MM.1S (cell line): ENCODE measurements at places on chromosomes 3 and 15.

DNA sequence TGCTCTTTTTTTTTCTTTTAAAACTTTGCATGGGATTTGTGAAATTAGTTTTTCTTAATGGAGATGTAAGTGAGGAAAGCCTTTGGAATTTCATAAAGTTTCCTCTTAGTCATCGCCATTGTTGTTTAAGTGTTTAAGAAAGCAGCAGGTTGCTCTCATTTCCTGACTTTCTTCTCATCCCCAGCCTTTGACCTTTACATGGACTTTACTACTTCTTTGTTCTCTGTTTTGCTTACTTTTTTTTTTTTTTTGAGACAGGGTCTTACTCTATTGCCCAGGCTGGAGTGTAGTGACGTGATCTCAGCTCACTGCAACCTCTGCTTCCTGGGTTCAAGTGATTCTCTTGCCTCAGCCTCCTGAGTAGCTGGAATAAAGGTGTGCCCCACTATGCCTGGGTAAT is 38.6 kb downstream of the FBXL2 start:
- no peak overlapping the region for H3K27ac ChIP-seq
- no peaks in the 10 kb centered on the region for H3K27me3 ChIP-seq
- H3K36me3 ChIP-seq = no peaks in the 10 kb centered on the region
- no peak for DNase-seq
- no peak overlapping the region for H3K4me3 ChIP-seq

GRCh38 chr3:18767756-18768303 is 342.7 kb upstream of the SATB1 start:
- H3K27ac ChIP-seq = no peak overlapping the region
- H3K36me3 ChIP-seq = no peaks in the 10 kb centered on the region
- peaks cover 17% of the 10 kb centered on the region for H3K4me1 ChIP-seq
- DNase-seq = no peak
- H3K27me3 ChIP-seq = peaks cover 47% of the 10 kb centered on the region

- H3K27ac ChIP-seq = no peak overlapping the region
- no peaks in the 10 kb centered on the region for H3K36me3 ChIP-seq
- H3K4me1 ChIP-seq = peaks cover 1% of the 10 kb centered on the region; the same call in 1 of the 2 replicates
- no peak for DNase-seq
- H3K4me3 ChIP-seq = no peak overlapping the region
- no peaks in the 10 kb centered on the region for H3K27me3 ChIP-seq
Measured at GRCh38 chr3:121918779-121919483, 24.7 kb downstream of the SLC15A2 start.

GRCh38 chr15:73161546-73161945 is 109.3 kb downstream of the NEO1 start:
- no peaks in the 10 kb centered on the region for H3K4me1 ChIP-seq
- H3K4me3 ChIP-seq = no peak overlapping the region
- H3K36me3 ChIP-seq = no peaks in the 10 kb centered on the region; the same call in 1 of the 2 replicates
- no peaks in the 10 kb centered on the region for H3K27me3 ChIP-seq
- DNase-seq = no peak
- H3K27ac ChIP-seq = no peak overlapping the region

DNA sequence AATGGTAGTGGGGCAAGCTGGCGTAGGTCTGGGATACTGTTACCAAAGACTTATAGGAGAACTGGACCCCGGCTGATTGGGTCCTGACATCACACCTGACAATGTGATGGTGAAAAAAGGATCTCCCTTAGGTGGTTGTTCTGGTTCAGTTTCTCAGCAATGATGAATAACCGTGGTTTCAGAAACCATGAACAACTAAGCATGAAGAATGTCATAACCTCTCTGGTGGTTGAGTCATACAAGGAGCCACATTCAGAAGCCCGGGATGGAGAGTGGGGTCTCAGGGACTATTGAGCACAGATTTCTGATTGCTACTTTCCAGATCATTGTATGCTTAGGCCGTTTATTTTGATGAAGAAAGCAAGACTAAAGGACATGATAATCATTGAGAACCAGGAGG is 17.4 kb downstream of the GPR160 start:
- H3K36me3 ChIP-seq = no peaks in the 10 kb centered on the region
- peak; percentile 56 for DNase-seq
- H3K27me3 ChIP-seq = no peaks in the 10 kb centered on the region
- peak overlapping the region; percentile 80 for H3K27ac ChIP-seq
- peaks cover 46% of the 10 kb centered on the region for H3K4me1 ChIP-seq

GRCh38 chr15:52193791-52194190 is 2.6 kb upstream of the GNB5 start:
- no peak overlapping the region for H3K27ac ChIP-seq
- no peaks in the 10 kb centered on the region for H3K4me1 ChIP-seq
- DNase-seq = no peak
- H3K36me3 ChIP-seq = no peaks in the 10 kb centered on the region
- H3K27me3 ChIP-seq = no peaks in the 10 kb centered on the region
- H3K4me3 ChIP-seq = no peak overlapping the region

DNA sequence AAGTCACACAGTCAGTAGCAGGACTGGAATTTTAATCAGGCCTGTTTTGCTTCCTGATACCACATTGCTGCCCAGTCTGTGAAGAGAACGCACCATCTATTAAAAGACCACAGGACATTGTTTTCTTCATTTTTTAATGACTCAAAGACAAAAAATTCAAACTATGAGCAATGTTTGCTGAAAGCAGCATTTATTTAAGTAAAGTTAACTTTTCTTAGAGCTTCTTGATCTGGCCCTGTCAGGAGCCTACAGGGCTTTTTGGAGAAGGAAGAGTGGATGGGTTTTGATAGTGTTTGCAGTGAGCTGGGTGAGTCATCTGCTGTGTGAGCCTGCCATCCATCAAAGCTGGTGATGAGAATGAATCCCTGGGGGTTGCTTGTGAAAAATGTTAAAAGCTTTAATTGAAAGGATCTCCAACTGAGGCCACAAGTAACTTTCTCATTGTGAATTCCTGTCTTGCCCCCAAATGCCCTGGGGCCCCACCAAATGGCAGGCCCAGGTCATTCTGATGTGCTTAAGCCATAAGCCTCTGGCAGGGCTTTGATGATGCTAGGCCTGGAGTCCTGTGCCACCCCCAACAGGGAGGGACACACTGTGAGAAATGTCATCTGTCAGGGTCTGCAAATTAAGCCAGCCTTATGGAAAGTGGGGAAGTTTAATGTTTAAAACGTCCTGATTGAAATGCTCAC is 136.2 kb upstream of the PFN2 start:
- no peak for DNase-seq
- H3K4me1 ChIP-seq = no peaks in the 10 kb centered on the region
- no peaks in the 10 kb centered on the region for H3K27me3 ChIP-seq
- H3K27ac ChIP-seq = no peak overlapping the region
- H3K4me3 ChIP-seq = no peak overlapping the region
- H3K36me3 ChIP-seq = no peaks in the 10 kb centered on the region

GRCh38 chr3:5357089-5357488 is 169.6 kb downstream of the EDEM1 start:
- H3K4me3 ChIP-seq = no peak overlapping the region
- H3K36me3 ChIP-seq = no peaks in the 10 kb centered on the region
- H3K27me3 ChIP-seq = no peaks in the 10 kb centered on the region
- no peak overlapping the region for H3K27ac ChIP-seq
- H3K4me1 ChIP-seq = no peaks in the 10 kb centered on the region

DNA sequence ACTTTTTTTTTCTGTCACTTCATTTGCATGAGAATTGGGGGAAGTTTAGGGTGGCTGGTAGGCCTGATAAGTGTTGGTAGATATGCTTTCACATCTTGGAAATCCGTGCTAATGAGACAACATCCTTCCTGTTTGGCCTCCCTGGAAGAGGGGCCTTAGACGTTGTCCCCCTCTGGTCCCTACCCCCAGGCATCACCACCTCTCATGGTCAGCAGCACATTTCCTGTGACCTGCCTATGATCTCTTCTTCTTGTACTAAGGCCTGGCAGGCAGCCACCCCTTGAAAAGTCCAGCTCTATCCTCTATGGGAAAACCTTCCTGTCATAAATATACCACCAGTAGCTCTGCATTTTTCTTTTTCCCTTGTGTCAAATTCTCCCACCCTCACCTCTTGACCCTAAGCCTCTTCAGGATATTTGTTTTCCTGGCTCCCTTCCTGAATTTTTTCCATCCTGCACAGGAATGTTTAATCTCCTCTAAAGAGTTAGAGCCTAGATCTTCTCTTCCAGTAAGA is 107.8 kb downstream of the SNRK start:
- no peak overlapping the region for H3K27ac ChIP-seq
- H3K36me3 ChIP-seq = no peaks in the 10 kb centered on the region
- no peak for DNase-seq
- no peaks in the 10 kb centered on the region for H3K27me3 ChIP-seq
- no peak overlapping the region for H3K4me3 ChIP-seq

DNA sequence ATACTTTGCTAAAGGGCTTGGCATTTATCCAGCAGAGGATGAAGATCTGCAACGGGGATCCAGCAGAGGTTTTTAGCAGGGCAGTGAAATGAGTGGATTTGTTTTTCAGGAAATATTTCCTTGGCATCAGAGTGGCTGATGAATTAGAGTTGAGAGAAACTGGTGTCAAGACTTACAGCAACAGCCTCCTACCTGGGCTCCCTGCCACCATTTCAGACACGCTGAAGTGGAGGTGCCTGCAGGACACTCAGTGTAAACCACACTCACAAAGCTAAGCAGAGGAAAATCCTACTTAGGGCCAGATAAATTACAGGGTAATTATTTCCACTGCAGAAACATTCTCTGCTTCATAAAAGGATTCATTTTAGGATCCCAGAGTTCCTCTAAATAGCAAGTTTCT is 519.7 kb downstream of the FGF12 start:
- H3K4me1 ChIP-seq = no peaks in the 10 kb centered on the region
- H3K27ac ChIP-seq = no peak overlapping the region
- no peak for DNase-seq

DNA sequence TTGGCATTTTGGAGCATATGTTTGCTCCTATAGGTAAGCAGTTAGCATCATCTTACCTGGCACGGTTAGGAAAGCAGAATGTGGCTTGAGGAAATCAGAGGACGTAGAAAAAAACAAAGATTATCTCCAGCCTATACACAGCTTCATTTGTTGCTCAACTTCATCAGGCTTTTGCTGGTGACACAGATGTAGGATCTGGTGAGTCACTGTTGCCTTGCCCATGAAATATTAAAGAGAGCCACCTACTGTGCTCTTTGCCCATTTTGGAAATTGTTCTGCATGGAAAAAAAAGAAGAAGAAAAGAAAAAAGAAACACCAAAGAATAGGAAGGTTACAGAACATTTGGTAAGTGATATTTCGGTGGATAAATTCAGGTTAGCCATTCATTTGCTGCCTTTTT is 3.8 kb downstream of the IL1RAP start:
- no peak for DNase-seq
- no peaks in the 10 kb centered on the region for H3K27me3 ChIP-seq
- no peak overlapping the region for H3K4me3 ChIP-seq
- no peaks in the 10 kb centered on the region for H3K36me3 ChIP-seq

DNA sequence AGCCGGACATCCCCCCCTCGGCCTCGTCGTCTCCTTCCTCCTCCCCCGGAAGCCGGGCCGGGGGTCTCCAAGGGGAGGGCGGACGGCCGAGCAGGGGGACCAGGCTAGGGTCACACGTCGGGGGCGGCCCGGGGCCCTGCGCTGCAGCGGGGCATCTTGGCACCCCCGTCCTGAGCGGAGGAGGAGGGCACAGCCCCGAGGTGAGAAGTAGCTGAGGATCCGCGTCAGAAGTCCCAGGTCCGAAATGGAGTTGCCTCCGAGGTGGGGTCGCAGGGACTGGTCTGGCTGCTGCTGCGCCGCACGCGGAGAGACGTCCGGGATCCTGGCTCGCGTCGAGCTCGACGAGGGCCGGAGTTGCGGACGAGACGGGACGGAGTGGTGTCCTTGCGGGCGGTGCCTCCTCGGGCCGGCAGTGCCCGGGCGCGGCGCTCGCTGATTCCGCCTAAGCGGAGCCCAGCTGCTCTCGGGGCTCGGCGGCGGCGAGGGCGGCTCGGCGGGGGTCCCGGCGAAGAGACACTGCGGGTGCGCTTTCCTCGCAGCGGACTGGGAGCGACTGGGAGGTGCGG is at the start of gene ADCY5:
Gene ADCY5 (minus strand): TSS at position 555 of the 566 bp plus-strand sequence. CDS start 545 bp downstream, at position 10.
- H3K36me3 ChIP-seq = no peaks in the 10 kb centered on the region
- H3K27ac ChIP-seq = no peak within 1 kb of the TSS
- no peak for DNase-seq
- no peaks in the 10 kb centered on the region for H3K4me1 ChIP-seq
- H3K4me3 ChIP-seq = peak within 1 kb of the TSS; percentile 41; the same call in 1 of the 2 replicates

GRCh38 chr3:54358316-54358715 is 236.0 kb downstream of the CACNA2D3 start:
- no peaks in the 10 kb centered on the region for H3K36me3 ChIP-seq
- no peak overlapping the region for H3K27ac ChIP-seq
- no peaks in the 10 kb centered on the region for H3K27me3 ChIP-seq
- H3K4me3 ChIP-seq = no peak overlapping the region
- peaks cover 28% of the 10 kb centered on the region for H3K4me1 ChIP-seq

DNA sequence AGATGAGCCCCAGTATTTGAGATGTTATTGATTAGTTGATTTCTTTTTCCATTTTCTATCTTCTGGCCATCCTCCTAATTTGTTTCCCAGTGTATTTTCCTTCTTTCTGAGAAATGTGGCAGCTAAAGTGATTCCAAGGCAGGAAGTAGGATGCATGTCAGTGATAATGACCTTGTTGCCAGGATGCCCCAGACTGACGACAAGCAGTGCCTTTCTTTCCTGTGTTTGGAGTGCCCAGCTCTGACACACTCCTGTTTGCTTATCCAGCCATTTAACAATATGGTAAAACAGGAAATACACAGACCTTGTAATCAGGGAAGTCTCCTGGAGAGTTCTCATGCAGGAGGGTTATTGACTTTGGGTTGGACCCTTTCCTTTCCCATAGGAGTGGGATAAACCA is 20.4 kb downstream of the TMOD2 start:
- no peaks in the 10 kb centered on the region for H3K27me3 ChIP-seq
- no peaks in the 10 kb centered on the region for H3K36me3 ChIP-seq
- no peak overlapping the region for H3K4me3 ChIP-seq
- DNase-seq = no peak

- DNase-seq = no peak
- no peak overlapping the region for H3K4me3 ChIP-seq
Measured at GRCh38 chr3:23219552-23219951, 16.4 kb downstream of the UBE2E2 start.

GRCh38 chr3:143120716-143121240 is 1.2 kb downstream of the CHST2 start:
- DNase-seq = peak; percentile 53
- H3K4me3 ChIP-seq = peak overlapping the region; percentile 85
- no peaks in the 10 kb centered on the region for H3K4me1 ChIP-seq
- H3K27me3 ChIP-seq = 0 out of 2 replicates have a peak, but pooled peaks cover 4% of the 10 kb centered on the region
- H3K27ac ChIP-seq = no peak overlapping the region

DNA sequence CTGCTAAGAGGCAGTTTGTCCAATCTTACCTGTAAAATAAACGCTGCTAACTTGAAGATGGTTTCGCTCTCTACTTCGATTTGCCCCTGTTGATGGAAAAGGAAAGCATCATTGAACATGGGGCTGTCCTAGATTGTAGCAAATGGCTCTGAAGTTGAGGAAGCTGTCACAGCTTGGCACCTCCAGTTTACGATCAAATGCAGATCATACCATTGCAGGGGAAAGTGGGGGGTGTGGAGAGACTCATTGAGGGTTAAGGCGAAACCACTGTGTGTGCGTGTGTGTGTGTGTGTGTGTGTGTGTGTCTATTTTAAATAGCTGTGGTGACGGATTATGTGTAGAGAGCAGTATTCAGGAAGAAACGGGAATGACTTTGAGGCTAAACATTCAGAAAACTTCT is 127.6 kb upstream of the LMOD3 start:
- no peak for DNase-seq
- H3K27me3 ChIP-seq = no peaks in the 10 kb centered on the region
- H3K4me1 ChIP-seq = no peaks in the 10 kb centered on the region
- no peak overlapping the region for H3K4me3 ChIP-seq
- no peak overlapping the region for H3K27ac ChIP-seq

- no peak overlapping the region for H3K4me3 ChIP-seq
- no peaks in the 10 kb centered on the region for H3K27me3 ChIP-seq
- no peak overlapping the region for H3K27ac ChIP-seq
- no peaks in the 10 kb centered on the region for H3K36me3 ChIP-seq
Measured at GRCh38 chr15:56538901-56539545, 74.1 kb upstream of the MNS1 start.
